ENCODE measurements at places on chromosomes 7 and 10.

DNA sequence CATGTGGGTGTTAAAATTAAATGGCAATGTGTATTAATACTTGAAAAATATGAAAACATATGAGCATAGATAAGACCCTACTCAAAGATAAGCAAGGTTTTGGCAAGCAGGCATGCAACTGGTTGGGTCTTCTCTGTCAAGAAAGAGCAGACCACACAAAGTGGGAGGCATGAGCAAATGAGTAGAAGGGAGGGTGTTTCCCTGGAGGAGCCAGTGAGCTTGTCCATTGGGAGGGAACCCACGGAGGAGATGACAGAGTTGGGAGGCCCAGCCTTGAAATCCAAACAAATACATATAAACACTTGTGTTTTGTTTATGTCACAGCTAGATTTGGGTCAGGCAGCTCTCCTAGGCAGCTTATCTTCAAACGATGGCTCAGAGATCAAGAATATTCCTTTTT, 134.5 kb upstream of the CXCL12 start:
- no peak for DNase-seq

- DNase-seq, result no peak
Observed at GRCh38 chr7:1954366-1955004, 278.3 kb downstream of the MAD1L1 start.

GRCh38 chr7:36309301-36309700, 80.4 kb upstream of the ANLN start:
- no peak for DNase-seq

- no peak for DNase-seq
Observed at GRCh38 chr7:136074843-136075242, 97.7 kb upstream of the MTPN start.

DNA sequence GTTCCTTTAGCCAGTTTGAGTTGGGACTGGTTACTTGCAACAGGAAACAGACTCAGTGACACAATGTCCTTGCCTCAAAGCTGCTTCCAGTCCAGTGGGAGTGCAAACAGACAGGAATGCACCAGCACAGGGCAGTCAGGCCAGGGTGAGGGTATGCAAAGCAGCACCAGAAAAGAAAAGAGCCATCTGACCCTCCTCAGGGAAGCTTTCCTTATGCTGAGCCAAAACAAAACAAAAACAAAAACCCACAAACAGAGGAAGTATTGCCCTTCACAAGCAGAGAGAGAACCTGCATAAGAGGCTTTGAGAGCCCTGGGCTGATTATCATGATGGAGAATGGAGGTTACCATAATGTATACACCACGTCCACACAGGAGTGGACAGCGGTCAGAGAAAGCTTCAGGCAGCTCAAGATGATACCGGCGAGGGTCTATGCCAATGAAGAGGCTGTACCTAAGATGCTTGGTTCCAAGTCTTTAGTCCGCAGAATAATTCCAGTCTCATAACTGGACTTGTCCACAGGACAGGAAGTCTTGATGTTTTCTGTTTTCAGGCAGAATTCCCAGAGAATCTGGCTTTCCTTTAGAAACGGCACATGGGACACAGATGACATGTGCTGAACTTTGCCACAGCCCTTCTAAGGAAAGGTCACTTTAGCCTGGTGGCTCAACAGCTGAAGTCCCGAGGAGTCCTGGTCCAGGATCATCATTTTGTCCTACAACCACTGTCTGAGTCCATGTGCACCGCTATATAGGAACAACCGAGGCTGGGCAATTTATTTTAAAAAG, 263.3 kb downstream of the TNS3 start:
- DNase-seq, result no peak

DNA sequence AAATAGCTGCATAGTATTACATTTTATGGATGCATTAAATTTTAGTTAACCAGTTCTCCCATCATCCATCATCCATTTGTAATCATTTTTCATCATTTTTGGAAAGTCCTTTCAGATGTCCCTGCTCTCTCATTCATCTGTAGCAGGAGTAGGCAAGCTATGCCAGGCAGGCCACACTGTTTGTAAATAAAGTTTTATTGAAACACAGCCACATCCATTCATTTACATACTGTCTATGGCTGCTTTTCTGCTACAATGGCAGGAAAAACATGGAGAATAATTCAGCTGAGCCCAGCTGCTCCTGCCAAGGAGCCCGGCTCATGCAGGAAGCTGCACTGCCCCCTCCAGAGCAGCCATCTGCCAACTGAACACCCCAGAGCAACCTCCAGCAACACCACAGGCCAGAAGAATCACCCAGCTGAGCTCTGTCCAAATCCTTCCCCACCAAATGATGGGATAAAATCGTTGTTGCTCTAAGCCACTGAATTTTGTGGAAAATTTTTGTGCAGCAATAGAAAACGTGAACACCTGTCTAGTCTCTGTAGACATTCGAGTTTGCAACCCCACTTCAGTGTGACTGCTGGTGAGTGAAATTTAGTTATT, 19.6 kb downstream of the ITIH5 start:
- DNase-seq, result no peak

GRCh38 chr7:101790566-101791293, 26.7 kb upstream of the CUX1 start:
- no peak for DNase-seq

DNA sequence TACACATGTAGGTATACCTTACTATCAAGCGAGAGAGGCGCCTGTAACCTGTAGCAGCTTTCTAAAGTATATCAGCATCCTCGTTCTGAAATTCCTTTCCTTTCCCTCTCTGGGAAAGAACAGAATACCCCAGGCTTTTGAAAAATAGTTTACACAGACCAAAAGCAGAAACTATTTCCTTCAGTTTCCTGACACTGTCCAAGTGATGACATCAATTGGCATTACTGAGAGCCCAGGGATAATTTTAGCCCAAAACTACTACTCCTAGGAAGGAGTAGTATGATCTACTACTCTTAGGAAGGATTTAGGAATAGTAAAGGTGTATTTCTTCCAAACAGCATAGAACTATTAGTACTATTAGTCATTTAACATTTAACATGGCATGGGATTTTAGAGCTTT, 6.0 kb downstream of the GNG11 start:
- no peak for DNase-seq

- no peak for DNase-seq
Observed at GRCh38 chr7:25840209-25840792, 311.7 kb upstream of the NFE2L3 start.

GRCh38 chr10:111077785-111078504, 1.1 kb downstream of the ADRA2A start:
- DNase-seq, result no peak

DNA sequence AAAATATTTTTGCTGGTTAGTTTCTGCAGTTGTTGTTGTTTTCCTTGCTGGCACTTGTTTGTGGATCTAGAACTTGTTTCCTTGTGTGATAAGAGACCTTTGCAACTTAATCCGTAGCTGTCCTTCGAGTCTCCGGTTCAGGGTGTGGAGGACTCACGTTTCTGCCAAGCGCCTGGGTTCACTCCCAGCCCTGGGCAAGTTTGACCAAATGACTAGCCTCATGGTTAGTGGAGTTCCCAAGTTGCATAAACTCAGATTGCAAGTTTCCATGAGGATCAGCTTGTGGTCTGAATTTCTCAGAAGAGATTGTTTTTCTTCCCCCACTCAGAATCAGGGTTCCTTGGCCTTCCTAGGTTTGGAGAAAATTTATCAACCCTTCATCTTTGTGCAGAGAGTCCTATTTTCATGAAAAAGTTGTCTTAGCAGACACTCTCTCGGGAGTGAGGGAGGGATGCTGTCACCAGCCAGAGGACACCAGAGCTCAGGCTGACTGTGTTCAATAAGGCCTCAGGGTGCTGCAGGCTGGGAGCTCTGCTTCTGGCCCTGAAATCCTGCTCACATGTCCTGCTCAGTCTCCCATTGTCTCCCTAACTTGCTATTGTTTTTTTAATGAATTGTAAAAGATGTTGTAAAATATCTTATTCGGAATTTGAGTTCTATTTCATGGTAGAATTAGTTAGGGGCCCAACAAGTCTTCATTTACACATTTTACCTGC, 377.7 kb upstream of the KLF6 start:
- no peak for DNase-seq

DNA sequence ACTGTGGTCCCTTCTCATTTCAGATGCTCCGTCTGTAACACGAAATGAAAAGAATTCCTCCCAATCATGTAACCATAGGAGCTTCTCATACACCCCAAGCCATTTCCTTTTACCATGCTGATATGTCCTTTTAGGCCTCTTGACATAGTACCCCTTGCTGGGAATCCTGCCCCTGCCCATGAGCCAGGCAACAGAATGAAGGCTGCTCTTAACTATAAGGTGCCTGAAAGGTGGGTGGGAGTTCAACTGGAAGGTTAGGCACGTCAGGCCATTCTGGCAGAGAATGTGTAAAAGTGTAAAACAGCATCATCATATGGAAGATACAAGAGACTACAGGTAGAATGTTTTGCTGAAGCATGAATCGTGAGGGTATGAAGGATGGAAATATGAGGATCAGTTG, 22.5 kb downstream of the IL2RA start:
- no peak for DNase-seq

DNA sequence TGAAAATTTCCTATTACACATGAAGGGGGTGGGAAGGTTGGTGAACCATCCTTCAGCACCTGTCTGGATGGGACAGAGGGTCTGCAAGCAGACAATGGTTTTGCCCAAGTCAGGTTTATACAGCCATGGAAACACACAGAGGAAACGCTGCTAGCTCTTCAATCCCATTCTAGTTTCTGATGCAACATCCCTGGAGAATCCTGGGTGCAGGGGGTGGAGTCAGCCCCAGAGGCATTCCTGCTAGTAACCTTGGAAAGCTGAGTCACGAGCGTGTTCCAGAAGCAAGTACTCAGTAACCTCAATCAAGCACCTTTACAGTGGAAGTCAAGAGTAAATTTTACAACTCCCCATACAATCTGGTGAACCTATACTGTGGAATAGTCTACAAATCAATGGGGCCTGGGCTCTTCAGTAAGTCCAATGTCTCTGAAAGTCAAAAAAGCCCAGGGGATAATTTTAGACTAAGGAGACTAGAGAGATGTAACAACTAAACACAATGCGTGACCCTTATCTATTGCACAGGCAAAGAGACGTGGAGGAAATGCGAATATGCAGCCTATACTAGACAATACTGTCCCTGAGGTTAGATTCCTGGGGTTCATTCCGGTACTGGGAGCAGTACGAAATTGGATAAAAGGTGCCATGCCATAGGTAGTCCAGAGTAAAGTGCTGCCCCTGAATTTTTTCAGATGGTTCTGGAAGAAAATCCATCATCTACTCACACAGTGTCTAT, 95.4 kb downstream of the ZRANB1 start:
- no peak for DNase-seq

DNA sequence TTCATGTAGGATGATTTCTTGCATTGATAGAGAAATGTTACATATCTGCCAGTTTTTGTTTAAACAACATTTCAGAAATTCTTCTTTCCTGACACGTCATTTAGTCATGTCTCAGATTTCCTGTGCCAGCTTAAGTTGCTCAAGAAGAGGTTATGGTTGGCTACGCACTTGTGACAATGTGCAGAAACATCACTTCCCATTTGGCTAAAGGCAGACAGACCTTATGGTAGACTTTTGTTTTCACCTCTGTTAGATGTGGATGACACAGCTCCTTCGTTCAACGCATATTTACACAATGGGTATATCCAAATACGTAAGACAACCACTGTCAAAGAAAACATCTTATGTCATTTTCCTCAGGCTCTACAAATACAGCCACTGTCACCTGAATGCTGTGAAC, 125.8 kb downstream of the DOCK4 start:
- DNase-seq, result no peak

- DNase-seq, result no peak
Observed at GRCh38 chr7:27166531-27167505, 1.5 kb upstream of the HOXA9 start.

DNA sequence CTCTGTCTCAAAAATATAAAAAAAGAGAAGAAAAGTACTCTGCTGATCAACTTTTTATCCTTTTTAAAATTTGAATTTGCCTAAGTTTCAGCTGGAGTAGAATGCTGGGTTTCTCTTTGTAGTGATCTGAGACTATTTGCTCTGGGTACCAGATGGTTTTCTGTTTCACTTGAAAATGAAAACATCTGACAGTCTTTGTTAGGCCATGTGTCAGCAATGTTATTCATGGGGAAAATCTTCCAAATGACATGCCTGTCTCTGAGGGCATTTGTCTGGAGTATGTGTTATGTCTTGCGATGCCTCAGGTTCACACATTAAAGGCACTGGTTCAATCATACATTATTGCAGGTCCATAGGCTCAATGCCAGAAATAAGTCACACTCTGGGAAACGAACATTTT, 175.3 kb upstream of the TMEM229A start:
- DNase-seq, result no peak

DNA sequence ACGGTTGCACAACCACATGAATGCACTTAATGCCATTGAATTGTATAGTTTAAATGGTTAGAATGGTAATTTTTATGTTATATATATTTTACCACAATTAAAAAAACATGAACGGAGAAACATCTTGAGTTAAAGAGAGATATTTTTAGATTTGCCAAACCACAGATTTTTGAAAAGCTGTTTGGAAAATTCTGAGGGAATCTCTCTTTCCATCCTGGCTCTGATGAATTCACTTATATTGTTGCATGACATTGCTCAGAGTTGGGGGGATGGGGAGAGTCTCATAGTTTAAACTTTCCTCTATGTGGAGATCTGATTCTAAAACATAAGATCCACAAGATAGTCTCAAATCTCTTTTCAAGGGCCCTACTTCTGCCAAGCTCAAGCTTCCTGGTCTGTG, 275.0 kb upstream of the NPVF start:
- no peak for DNase-seq

DNA sequence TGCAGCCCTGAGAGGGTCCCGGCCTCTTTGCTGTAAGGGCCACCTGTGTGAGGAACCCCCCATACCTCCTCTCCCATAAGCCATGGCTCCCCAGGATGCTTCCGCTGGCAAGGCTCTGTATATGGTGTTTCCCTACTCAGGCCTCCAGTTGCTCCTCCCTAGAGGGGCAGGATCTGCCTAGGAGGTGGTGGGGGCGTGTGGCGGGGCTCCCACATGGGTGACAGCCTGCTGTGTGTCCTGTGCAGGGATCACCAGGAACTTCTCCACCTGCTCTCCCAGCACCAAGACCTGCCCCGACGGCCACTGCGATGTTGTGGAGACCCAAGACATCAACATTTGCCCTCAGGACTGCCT, 25.7 kb upstream of the CSGALNACT2 start:
- DNase-seq, result no peak

GRCh38 chr10:8037941-8038894, 16.3 kb upstream of the GATA3 start:
- no peak for DNase-seq

- DNase-seq, result no peak
Observed at GRCh38 chr7:2289111-2289586, 25.1 kb downstream of the SNX8 start.

GRCh38 chr10:314381-314780, 179.1 kb downstream of the ZMYND11 start:
- no peak for DNase-seq

- no peak for DNase-seq
Observed at GRCh38 chr7:39623732-39624441, 515 bp downstream of the RALA start.

- DNase-seq, result no peak
Observed at GRCh38 chr10:24208661-24209431, at the start of gene KIAA1217. Gene KIAA1217, plus strand, starts transcription at chr10:24209138. Its CDS starts 56 bp downstream, at chr10:24209194.

- DNase-seq, result no peak
Observed at GRCh38 chr7:120028636-120029035, 244.3 kb upstream of the KCND2 start.

GRCh38 chr7:97020996-97021746, 3.5 kb downstream of the DLX5 start:
- DNase-seq, result no peak
